Caco-2 (cell line): ENCODE measurements at places on chromosomes 1 and 21. TPM values are rescaled to one million over a fixed set of nuclear protein-coding genes. Genes with fewer than 3 reads are reported as not detected.

GRCh38 chr1:1779691-1780597, 1.7 kb upstream of the NADK start:
- peak; percentile 11 for DNase-seq
- peak overlapping the region; percentile 83 for H3K27ac ChIP-seq
- no peaks in the 10 kb centered on the region for H3K27me3 ChIP-seq
- no peaks in the 10 kb centered on the region for H3K36me3 ChIP-seq
- peaks cover 28% of the 10 kb centered on the region for H3K4me1 ChIP-seq
- peak overlapping the region; percentile 94 for H3K4me3 ChIP-seq

- no peaks in the 10 kb centered on the region for H3K36me3 ChIP-seq
- DNase-seq = peak; percentile 78
- H3K27ac ChIP-seq = no peak overlapping the region
These were observed 123.9 kb upstream of the VAMP3 start for GRCh38 chr1:7646981-7647901.

GRCh38 chr1:244196571-244197285, 145.6 kb downstream of the ZBTB18 start:
- no peak overlapping the region for H3K27ac ChIP-seq
- no peaks in the 10 kb centered on the region for H3K4me1 ChIP-seq
- no peaks in the 10 kb centered on the region for H3K36me3 ChIP-seq
- no peaks in the 10 kb centered on the region for H3K27me3 ChIP-seq

Gene LCE2B
- not detected in 2 replicates for total RNA-seq

GRCh38 chr1:207001492-207002245, 30.9 kb downstream of the C1orf116 start:
- H3K27me3 ChIP-seq = no peaks in the 10 kb centered on the region
- peak overlapping the region; percentile 42 for H3K27ac ChIP-seq
- no peaks in the 10 kb centered on the region for H3K36me3 ChIP-seq
- H3K4me1 ChIP-seq = peaks cover 41% of the 10 kb centered on the region

GRCh38 chr1:169483500-169483966, 2.2 kb downstream of the SLC19A2 start:
- H3K4me1 ChIP-seq = peaks cover 45% of the 10 kb centered on the region
- H3K4me3 ChIP-seq = peak overlapping the region; percentile 85
- H3K27me3 ChIP-seq = no peaks in the 10 kb centered on the region
- H3K27ac ChIP-seq = peak overlapping the region; percentile 48

Gene PLPPR5
- total RNA-seq = not detected in 2 replicates

Gene AQP10
- total RNA-seq = 0.50 and 1.3 TPM in 2 replicates

DNA sequence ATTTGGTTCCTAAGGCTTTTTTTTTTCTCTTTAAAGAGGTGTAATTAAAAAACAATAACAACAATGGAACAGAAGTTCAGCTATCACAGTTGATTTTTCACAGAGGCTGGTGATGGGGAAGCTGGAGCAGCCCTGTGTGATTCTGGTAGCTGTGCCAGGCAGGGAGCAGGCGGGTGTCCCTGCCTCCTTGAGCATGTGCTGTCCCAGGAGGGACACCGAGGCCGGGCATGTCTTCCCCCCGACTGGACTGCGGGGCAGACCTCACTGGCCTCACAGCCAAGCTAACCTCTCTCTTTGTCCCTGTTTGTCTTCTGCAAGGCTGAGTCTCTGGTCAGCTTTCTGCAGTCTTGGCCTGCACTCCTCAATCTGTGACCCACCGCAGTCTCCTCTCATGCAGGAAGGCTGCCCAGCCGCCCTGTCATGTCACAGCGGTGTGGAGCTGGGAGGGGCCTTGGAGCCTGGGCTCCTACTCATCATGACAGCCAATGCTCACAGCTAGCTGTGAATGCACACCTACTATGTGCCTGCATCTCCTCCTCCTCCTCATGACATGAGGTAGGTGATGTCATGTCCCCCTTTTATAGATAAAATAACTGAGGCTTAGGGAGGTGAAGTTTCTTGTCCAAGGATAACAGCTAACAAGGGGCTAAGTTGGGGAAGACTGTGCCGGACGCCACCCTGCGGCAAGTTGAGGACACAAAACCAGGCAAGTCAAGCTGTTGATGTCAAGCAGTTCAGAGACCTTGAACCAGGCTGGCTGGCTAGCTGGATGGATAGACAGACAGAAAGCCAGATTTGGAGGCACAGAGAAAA, 10.3 kb upstream of the ACTL8 start:
- H3K36me3 ChIP-seq = no peaks in the 10 kb centered on the region
- DNase-seq = no peak
- H3K4me3 ChIP-seq = no peak overlapping the region
- H3K4me1 ChIP-seq = no peaks in the 10 kb centered on the region

GRCh38 chr21:44760376-44760775, 41.2 kb downstream of the UBE2G2 start:
- no peaks in the 10 kb centered on the region for H3K27me3 ChIP-seq
- H3K4me3 ChIP-seq = no peak overlapping the region
- no peak for DNase-seq
- no peak overlapping the region for H3K27ac ChIP-seq
- H3K36me3 ChIP-seq = no peaks in the 10 kb centered on the region

GRCh38 chr1:178011465-178011828, 41.6 kb upstream of the SEC16B start:
- DNase-seq = no peak
- no peak overlapping the region for H3K27ac ChIP-seq
- H3K4me3 ChIP-seq = no peak overlapping the region
- no peaks in the 10 kb centered on the region for H3K27me3 ChIP-seq
- no peaks in the 10 kb centered on the region for H3K36me3 ChIP-seq

DNA sequence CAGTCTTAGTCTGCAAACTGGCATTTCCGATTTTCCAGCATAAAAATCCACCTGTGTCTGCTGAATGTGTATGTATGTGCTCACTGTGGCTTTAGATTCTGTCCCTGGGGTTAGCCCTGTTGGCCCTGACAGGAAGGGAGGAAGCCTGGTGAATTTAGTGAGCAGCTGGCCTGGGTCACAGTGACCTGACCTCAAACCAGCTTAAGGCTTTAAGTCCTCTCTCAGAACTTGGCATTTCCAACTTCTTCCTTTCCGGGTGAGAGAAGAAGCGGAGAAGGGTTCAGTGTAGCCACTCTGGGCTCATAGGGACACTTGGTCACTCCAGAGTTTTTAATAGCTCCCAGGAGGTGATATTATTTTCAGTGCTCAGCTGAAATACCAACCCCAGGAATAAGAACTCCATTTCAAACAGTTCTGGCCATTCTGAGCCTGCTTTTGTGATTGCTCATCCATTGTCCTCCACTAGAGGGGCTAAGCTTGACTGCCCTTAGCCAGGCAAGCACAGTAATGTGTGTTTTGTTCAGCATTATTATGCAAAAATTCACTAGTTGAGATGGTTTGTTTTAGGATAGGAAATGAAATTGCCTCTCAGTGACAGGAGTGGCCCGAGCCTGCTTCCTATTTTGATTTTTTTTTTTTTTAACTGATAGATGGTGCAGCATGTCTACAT, 2.5 kb upstream of the OLFML3 start:
- H3K27me3 ChIP-seq = no peaks in the 10 kb centered on the region
- peak; percentile 19 for DNase-seq
- H3K4me3 ChIP-seq = no peak overlapping the region
- H3K36me3 ChIP-seq = no peaks in the 10 kb centered on the region
- H3K4me1 ChIP-seq = peaks cover 15% of the 10 kb centered on the region
- no peak overlapping the region for H3K27ac ChIP-seq

GRCh38 chr21:44823179-44823660, 5.4 kb upstream of the SUMO3 start:
- H3K27me3 ChIP-seq = no peaks in the 10 kb centered on the region
- no peak overlapping the region for H3K27ac ChIP-seq
- H3K4me3 ChIP-seq = no peak overlapping the region
- DNase-seq = no peak

- no peak overlapping the region for H3K4me3 ChIP-seq
- no peaks in the 10 kb centered on the region for H3K36me3 ChIP-seq
- H3K27ac ChIP-seq = no peak overlapping the region
- peaks cover 30% of the 10 kb centered on the region for H3K4me1 ChIP-seq
These were observed 44.8 kb upstream of the FBXO28 start for GRCh38 chr1:224069138-224069537.

DNA sequence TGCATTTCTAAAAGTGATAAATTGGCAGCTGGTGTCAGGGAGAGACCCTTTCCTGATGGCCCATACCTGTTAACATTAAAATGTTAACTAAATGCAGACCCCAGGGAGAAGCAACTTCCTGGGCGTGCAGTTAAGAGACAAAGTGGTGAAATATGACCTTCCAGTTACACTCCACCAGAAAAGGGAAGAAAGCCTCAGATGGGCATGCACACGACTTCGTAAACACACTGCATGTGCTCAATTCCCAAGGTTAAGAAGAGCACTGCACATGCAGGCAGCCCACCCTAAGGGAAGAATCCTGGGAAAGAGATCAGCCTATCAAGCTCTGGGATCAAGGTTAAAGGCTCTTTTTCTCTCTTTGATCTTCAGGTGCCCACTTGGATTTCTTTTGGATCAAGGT, 9.7 kb upstream of the GBP6 start:
- no peaks in the 10 kb centered on the region for H3K27me3 ChIP-seq
- no peak for DNase-seq
- no peak overlapping the region for H3K27ac ChIP-seq
- H3K36me3 ChIP-seq = no peaks in the 10 kb centered on the region

Gene SLAMF8
- not detected in 2 replicates for total RNA-seq

Gene CFAP74
- not detected in 2 replicates for total RNA-seq

DNA sequence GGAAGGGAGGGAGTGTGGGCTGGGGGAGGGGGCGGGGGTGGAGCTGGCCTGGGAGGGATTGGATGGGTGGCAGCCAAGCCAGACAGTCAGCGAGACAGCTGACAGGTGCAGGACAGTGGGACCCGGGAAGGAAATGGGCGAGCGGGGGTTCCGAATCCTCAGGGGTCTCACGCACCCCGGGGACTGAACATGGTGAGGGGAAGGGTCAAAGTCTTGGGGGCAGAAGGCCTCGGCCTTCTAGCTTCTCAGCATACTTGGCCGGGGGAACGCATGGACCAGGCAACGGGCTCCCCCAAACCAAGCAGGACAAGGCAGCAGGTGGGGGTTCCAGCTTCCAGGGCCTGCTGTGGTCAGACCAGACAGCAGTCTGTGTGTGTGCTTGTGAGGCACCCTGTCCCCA, 23.1 kb downstream of the CASZ1 start:
- H3K4me3 ChIP-seq = no peak overlapping the region

Gene ANKRD35
- total RNA-seq = 0.09 and 0.34 TPM in 2 replicates

DNA sequence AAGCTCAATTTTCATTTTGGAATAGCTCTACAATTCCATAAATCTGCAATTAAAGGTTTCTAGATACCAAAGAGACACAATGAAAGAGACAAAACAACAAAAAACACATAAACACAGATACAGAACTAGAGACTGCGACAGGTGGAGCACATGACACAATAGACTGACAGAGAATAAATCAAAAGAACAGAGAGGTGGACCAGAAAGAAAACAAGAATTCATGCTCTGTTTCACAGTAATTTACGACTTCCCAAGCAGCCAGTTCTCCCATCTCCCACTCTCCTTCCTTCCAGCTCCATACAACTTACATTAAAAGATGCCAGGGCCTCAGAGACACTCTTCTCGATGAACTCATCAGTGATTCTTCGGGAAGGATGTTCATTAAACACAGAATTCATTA, 15.1 kb upstream of the RBM8A start:
- no peaks in the 10 kb centered on the region for H3K27me3 ChIP-seq
- no peaks in the 10 kb centered on the region for H3K36me3 ChIP-seq
- no peak for DNase-seq
- H3K4me1 ChIP-seq = no peaks in the 10 kb centered on the region
- no peak overlapping the region for H3K4me3 ChIP-seq

Gene EPS8L3
- total RNA-seq = 15.3 and 18.5 TPM in 2 replicates

DNA sequence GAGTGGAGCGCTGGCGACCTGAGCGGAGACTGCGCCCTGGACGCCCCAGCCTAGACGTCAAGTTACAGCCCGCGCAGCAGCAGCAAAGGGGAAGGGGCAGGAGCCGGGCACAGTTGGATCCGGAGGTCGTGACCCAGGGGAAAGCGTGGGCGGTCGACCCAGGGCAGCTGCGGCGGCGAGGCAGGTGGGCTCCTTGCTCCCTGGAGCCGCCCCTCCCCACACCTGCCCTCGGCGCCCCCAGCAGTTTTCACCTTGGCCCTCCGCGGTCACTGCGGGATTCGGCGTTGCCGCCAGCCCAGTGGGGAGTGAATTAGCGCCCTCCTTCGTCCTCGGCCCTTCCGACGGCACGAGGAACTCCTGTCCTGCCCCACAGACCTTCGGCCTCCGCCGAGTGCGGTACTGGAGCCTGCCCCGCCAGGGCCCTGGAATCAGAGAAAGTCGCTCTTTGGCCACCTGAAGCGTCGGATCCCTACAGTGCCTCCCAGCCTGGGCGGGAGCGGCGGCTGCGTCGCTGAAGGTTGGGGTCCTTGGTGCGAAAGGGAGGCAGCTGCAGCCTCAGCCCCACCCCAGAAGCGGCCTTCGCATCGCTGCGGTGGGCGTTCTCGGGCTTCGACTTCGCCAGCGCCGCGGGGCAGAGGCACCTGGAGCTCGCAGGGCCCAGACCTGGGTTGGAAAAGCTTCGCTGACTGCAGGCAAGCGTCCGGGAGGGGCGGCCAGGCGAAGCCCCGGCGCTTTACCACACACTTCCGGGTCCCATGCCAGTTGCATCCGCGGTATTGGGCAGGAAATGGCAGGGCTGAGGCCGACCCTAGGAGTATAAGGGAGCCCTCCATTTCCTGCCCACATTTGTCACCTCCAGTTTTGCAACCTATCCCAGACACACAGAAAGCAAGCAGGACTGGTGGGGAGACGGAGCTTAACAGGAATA, 4.2 kb downstream of the TFAP2E start:
- H3K4me3 ChIP-seq = no peak overlapping the region
- H3K27ac ChIP-seq = no peak overlapping the region
- H3K4me1 ChIP-seq = peaks cover 27% of the 10 kb centered on the region
- no peak for DNase-seq
- H3K27me3 ChIP-seq = no peaks in the 10 kb centered on the region

DNA sequence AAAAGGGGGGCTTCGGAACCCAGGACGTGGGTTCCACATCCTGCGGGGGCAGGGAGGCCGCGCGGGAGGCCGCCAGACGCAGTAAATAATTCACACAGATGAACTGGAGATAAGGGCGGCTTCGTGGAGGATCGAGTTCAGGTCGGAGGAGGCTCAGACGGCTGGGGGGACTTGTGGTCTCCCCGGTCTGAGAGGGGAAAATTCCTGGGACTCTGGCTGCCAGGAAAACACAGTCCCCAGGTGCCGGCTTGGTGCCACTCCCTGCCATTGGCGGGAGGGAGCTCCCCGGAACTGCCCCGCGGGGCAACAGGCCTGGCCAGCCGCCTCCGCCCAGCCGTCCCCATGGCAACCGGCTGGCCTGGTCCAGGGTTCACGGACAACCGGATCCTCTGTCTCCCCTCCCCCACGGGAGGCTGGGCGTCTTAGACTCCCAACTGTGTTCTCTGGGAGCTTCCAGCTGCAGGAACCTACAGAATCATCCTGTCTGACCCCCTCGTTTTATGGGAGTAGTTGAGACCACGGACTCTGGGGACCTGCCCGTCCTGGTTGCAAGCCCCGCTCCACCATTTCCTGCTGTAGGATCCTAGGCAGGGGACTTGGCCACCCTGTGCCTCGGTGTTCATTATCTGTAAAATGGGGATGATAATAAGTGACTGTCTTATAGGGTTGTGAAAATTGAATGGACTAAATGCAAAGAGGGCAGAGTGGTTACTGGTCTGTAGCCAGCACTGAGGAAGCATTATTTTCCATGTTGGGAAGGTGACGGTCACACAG, 9.6 kb downstream of the CAMK2N1 start:
- peak; percentile 91 for DNase-seq
- peak overlapping the region; percentile 64 for H3K27ac ChIP-seq
- H3K4me1 ChIP-seq = peaks cover 68% of the 10 kb centered on the region
- H3K36me3 ChIP-seq = no peaks in the 10 kb centered on the region
